ENCODE measurements at places on chromosomes 11 and 22. TPM values are rescaled to one million over a fixed set of nuclear protein-coding genes. Genes with fewer than 3 reads are reported as not detected.

Gene PATE3
- not detected for total RNA-seq

Gene RIMBP3B
- not detected for total RNA-seq

Gene SPDYC
- total RNA-seq: not detected

Gene HBD
- not detected for total RNA-seq

Gene FAM181B
- total RNA-seq: 1.4 TPM

Gene ASCL2
- total RNA-seq: 2.4 TPM

Gene TPBGL
- total RNA-seq: 0.24 TPM

Gene FBLN1
- 248 TPM for total RNA-seq

- DNase-seq: no peak
Observed at GRCh38 chr11:117908959-117909610, 20.1 kb downstream of the TMPRSS13 start.

DNA sequence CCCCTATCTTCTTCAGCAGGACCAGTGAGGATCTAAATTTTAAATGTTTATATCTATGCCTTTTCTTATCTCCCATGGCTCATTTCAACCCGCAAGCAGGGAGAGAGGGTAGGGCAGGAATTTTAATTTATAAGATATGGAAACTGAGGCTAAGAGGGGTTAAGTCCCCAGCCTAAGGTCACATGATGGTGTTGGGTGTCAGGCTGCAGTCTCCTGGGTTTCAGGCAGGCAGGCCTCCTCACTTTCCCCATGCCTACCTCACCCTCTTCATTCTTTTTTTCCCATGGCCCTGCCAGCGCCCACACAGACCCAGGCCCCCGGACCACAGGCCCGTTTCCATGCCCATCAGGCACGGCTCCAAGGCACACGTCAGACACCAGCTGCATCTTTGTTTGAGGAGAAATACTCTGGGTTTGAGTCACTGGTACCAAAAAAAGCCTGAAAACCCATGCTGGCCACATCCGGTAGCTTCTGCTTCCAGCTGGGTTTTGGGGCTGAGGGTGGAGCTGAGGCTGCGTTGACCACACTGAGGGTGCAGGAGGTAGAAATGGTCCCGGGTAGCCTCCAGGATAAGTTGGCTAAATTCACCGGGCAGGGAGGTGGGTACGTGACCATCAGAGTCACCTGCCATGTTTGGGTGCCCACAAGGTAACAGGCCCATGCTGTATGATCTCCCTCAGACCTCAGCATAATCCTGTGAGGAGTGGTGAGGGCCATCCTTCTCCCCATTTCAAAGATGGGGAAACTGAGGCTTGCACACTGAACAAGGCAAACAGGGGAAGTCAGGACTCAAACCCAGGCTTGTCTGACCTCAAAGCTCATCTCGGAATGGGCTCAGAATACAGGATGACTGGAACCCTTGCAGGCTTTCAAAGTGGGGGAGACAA is 7.5 kb downstream of the CRYBB1 start:
- DNase-seq: peak; percentile 44

- no peak for DNase-seq
Observed at GRCh38 chr22:17194213-17194612, 25.0 kb downstream of the ADA2 start.

DNA sequence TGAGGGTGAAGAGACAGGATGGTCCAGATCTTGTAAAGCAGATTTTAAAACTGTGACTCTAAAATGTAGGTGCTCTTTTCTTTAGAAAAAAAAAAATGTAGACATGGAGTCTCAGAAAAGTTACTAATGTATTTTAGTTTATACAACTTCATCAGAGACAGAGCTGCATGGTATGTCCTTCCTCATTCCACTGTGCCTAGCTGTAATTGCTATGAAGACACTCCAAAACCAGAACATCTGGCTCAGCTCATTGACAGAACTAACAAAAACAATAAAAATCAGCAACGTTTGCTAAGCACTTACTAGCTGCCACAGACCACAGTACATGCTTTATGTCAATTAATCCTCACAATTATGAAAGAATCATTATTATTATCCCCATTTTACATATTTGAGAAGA is 160.7 kb downstream of the BARX2 start:
- DNase-seq: no peak

GRCh38 chr22:40953471-40953870 is 2.3 kb downstream of the RBX1 start:
- DNase-seq: no peak

- DNase-seq: no peak
Observed at GRCh38 chr11:19680829-19681368, 31.7 kb upstream of the NAV2 start.

DNA sequence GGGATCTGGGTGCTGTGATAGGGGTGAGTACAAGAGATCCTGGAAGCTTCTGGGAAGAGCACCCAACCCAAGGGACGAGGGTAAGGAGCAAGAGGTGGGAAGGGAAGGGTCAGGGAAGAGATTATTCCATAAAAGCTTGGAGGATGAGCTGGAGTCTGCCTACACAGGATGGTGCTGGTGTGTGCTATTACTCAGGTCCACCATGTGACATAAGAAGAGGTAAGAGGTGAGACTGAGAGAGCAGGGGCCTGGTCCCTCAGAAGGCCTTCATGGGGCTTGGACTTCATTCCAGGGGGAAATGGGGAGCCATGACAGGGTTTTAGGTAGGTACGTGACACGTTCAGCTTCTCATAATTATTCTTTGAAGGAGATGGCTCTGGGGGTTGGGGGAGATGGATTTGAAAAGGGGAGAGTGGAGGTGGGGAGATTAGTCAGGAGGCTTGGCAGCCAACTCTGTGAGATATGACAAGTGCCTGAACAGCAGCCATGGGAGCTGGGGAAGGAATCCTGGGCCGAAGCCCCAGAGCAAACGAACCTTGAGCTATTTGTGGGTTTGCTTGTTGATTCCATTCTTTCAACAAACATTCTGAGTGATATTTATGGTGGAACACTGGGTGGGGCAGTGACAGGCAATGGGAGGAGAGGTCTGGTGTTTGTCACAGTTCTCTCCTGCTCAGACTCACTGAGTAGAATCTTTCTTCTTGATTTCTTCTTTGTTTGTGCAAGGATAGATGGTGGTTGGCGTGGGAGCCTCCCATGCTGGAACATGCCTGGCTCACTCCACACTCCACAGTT is 11.2 kb upstream of the NCAM1 start:
- DNase-seq: peak; percentile 18

- no peak for DNase-seq
Observed at GRCh38 chr22:44776605-44777363, 24.4 kb downstream of the ARHGAP8 start.

DNA sequence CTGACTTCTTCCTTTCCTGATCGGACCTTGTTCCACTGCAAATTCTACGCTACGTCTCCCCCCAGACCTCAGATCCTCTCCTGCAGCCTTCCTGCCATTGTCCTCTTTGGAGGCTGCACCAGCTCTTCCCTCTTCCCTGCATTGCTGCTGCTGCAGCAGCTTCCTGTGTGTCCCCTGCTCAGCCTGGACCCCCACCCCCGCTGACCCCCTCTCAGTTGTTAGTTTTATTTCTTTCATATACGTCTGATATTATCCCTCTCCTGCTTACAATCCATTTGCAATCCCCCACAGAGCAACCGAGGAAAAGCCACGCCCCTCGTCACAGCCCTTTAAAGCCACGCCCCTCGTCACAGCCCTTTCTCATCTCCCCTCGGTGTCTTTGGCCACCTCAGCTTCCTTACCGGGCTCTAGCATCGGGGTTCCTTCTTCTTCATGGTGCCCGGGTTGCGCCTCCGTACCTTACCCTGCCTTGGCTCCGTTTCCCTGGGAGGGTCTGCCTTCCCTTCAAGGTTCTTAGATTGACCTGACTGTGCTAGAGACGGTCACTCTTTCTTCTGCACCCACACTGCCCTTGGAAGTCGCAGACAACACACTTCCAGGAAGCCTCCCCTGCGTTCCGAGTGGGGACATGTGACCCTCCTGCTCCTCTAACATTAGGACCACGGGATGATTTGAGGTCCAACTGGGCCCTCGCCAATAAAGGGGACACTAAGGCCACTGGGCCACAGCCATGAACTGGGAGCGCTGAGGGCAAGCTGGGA is 4.8 kb downstream of the MRGPRG start:
- no peak for DNase-seq

GRCh38 chr11:118885319-118885718 is 1.6 kb downstream of the CXCR5 start:
- DNase-seq: no peak

GRCh38 chr11:110518809-110519514 is 89.2 kb downstream of the FDX1 start:
- peak; percentile 40 for DNase-seq

GRCh38 chr22:45204819-45205218 is 35.9 kb downstream of the KIAA0930 start:
- DNase-seq: no peak

- DNase-seq: no peak
Observed at GRCh38 chr11:95853138-95853537, 62.8 kb downstream of the CEP57 start.

DNA sequence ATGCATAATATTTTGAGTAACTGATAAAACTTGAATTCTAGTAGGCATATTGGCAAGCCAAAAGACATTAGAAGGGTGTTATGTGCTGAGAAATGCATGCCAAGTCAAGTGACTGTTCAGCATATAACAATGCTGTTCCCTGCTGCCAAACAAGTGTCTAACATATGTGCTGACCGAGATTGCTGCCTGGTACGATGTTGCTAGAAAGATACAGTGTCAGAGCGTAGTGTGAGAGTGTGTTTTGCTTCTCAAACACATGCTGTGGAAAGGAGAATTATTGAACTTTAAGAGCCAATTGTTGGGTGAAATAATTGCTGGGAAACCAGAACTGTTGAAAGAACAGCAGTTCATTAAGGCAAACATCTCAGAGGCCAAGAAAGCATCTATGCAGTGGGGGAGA is 71.3 kb upstream of the GRIA4 start:
- DNase-seq: no peak

GRCh38 chr11:107006076-107006833 is 12.0 kb downstream of the GUCY1A2 start:
- no peak for DNase-seq

GRCh38 chr11:130480186-130480585 is 31.7 kb downstream of the ADAMTS15 start:
- DNase-seq: peak; percentile 76

DNA sequence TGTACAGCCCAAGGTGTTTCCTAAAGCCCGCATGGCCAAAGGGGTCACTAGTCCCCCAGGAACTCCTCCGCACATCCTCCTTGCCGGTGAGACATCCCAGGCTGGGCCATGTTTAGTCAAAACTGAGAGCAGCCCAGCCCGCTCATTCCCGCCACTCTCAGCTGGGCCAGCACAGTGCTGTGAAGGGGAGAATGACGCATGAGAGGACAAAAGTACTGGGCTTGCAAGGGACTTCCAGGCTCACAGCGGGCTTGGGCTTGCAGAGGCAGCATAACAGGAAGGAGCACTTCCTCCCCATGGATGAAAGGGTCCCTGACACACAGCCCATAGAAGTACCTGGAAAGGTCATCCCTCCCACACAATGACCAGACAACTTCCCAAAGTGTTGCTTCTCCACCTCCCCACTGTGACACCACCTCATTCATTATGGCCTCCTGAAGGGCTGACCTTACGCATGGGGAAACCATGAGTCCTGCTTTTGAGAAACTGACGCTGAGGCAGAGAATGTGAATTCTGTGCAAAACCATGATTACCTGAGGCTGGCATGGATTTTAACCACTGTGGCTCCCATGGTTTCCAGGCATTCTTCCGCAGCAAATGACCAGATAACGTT is 19.1 kb downstream of the ETS1 start:
- DNase-seq: no peak

- DNase-seq: no peak
Observed at GRCh38 chr22:44595841-44596341, 97.9 kb upstream of the RTL6 start.

DNA sequence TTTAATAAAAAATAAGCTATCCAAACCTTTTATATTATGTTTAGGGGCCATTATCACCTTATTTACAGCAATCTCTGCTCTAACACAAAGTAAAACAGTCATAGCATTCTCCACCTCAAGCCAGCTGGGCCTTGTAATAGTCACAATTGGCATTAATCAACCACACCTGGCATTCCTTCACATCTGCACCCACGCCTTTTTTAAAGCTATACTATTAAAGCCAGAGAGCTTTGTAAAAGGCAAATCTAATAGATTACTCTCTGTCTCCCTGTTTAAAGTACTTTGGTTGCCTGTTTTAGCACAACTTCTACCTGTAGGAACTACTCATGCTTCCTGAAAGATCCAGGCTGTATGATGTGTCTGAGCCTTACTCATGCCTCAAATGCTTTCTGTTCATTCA is 113.1 kb downstream of the CSNK2A3 start:
- DNase-seq: no peak

DNA sequence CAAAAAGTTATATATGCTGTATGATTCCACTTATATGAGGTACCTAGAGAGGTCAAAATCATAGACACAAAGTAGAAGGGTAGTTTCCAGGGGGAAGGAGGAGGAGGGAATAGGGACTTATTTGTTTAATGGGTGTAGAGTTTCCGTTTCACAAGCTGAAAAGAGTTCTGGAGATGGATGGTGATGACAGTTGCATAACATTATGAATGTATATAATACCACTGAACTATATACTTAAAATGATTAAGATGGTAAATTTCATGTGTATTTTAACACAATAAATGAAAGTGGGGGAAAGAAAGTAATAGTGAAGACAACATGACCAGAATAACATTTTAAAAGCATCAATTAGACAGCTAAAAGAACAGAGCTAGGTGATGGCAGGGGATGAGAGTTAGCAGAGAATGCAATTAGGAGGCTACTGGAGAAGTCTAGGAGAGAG is 51.2 kb downstream of the MRTFA start:
- DNase-seq: no peak

DNA sequence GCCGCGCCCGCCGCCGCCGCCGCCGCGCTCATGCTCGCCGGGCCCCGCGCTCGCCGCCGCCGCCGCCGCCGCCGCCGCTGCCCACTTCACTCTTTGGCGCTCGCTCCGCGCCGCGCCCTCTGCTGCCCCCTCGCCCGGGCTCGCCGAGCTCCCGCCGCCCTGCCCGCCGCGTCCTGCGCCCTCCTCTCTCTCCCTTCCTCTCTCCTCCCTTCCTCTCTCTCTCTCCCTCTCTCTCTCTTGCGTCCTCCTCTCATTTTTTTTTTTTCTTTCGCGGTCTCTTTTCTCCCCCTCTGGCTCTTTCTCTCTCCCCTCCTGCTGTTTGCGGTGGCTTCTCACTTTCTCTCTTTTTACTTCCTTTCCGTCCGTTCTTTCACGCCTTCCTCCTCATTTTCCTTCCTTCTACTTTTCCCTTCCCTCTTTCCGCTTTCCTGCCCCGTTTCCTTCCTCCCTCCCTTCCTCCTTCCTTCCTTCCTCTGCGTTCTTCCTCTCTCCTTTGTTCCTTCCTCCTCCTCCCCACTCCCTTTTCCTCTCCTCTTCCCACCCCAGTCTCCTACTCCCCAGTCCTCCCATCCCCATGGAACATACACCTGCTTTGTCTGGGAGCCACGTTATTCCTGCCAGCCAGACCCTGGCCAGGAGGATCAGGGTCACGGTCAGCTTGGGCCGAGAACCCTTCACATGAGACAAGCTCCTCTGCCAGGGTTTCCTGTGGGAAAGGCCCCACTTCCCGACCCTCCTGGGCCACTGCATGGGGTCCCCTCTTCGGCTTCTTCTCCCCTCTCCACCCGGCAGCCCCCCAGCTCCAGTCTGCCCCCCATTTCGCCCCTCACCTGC is 19.3 kb upstream of the SHISAL1 start:
- peak; percentile 40 for DNase-seq
